ENCODE measurements at places on chromosomes 16 and 17.

GRCh38 chr16:66751303-66751991, at the start of gene DYNC1LI2:
TSS of gene DYNC1LI2 (minus strand) at chr16:66751609. CDS start at chr16:66751591, 18 bp downstream.
- DNase-seq = peak; percentile 60

GRCh38 chr17:13302419-13302818, 284.6 kb upstream of the ELAC2 start:
- no peak for DNase-seq

- no peak for DNase-seq
Measured at GRCh38 chr16:24054741-24055491, 201.2 kb upstream of the CACNG3 start.

- DNase-seq = no peak
Measured at GRCh38 chr16:68270353-68270752, 6.0 kb downstream of the SLC7A6 start.

GRCh38 chr17:43841282-43841681, 5.7 kb upstream of the CD300LG start:
- DNase-seq = no peak

GRCh38 chr16:68434624-68435210, 13.6 kb downstream of the SMPD3 start:
- no peak for DNase-seq

- DNase-seq = peak; percentile 27
Measured at GRCh38 chr16:26645614-26646013, 421.1 kb upstream of the C16orf82 start.

DNA sequence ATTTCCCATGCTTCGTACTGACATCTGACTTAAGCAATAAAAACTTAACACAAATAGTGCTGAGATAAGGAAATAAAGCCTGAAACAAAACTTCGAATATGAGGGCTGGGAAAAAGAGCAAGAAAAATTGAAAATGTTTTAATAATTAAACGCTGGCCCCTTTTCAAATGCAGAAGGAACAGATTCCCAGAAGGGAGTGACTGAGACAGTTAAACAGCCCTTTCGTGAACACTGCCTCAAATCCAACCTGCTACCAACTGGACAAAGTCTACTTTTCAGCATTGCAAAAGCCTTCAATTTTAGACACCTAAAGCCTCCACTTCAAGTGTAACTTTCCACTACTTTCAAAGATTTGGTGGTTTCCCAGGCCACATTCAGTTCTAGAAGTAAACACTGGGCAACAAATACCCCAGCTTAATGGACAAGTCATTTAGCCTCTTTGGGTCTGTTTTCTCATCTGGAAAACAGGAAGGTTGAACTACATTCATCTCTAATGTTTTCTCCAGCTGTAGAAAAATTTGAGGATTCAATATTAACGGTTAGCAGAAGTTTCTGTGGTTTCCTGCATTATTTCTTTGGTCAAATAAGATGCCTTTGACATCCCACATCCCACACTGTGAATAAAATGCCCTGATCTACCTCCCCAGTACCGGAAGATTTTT, 11.8 kb downstream of the RFFL start:
- DNase-seq = no peak

DNA sequence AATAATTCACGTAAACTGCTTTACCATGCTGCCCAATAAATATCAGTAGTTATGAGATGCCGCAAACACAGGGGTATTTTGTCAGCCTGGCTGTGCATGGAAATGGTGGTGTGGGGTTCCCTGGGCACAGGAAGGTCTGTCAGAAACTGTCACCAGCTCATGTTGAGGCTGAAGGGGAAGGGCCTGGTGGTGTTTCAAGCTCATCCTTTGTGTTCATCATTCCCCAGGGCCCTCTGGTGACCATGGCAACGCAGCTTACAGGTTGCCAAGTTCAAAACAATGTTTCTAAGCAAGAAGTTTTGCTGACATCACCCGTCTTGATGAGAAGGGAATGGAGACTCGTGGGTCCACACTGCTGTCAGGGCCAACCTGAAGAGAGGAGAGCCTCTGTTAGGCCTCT, 348.9 kb upstream of the C16orf82 start:
- DNase-seq = no peak

GRCh38 chr17:48215583-48216139, 108.1 kb downstream of the SNX11 start:
- DNase-seq = no peak

- no peak for DNase-seq
Measured at GRCh38 chr16:9012330-9012729, 48.6 kb upstream of the USP7 start.

- DNase-seq = no peak
Measured at GRCh38 chr17:43456661-43457361, 27.0 kb upstream of the DHX8 start.

GRCh38 chr17:76872874-76873221, 4.6 kb downstream of the MGAT5B start:
- no peak for DNase-seq

DNA sequence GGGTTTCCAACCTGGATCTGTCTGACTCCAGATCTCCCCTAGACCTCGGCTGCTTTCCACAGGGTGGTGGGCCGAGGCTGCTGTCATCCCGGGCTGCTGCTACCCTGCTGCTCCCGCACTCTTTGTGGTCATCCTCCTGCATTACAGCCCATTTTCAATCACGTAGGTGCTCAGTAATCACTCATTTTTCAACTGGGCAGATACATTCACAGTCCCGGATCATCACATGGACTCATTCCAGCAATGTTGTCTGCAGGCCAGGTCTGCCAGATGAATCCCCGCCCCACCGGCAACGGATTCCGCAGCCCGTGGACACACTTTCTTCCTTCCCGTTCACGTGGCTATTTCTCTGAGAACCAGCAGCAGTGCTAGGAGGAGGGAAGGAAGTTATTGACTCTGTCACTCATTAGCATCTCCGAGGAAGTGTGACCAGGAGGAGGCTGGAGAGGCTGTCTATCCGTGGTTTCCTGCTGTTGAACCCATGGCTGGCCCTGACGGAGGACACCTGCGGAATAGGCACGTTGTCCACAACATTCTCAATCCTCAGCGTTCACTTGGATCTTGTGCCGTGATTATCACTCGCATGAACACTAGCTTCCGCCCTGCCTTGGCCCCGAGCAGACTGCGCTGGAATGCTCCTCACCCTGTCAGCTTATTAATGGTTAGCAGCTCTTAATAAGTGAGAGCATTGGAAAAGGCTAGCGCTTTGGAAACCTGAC, 14.7 kb upstream of the ZCCHC14 start:
- no peak for DNase-seq

DNA sequence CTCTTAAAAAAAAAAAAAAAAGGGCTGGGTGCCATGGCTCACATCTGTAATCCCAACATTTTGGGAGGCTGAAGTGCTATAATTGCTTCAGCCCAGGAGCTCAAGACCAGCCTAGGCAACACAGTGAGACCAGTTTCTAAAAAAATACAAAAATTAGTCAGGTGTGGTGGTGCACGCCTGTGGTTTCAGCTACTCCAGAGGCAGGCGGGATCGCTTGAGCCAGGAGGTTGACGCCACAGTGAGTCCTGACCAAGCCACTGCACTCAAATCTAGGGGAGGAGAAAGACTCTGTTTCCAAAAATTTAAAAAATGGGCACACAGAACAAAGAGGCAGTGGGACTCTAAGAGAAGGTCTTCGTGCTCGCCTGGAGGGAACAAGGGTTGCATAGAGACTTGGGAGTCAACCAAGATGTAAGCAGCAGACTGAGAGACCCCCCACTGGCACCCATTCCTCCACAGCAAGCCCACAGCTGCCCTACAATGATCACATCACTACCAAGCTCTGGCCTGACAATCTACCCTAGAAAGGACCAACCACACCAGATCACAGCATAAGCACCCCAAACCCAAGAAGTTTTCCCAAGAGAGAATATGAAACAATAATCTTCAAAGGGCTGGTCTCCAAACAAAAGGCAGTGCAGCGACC, 121.6 kb downstream of the ANKRD11 start:
- DNase-seq = no peak

GRCh38 chr17:34095106-34095505, 160.0 kb upstream of the CCL2 start:
- no peak for DNase-seq

DNA sequence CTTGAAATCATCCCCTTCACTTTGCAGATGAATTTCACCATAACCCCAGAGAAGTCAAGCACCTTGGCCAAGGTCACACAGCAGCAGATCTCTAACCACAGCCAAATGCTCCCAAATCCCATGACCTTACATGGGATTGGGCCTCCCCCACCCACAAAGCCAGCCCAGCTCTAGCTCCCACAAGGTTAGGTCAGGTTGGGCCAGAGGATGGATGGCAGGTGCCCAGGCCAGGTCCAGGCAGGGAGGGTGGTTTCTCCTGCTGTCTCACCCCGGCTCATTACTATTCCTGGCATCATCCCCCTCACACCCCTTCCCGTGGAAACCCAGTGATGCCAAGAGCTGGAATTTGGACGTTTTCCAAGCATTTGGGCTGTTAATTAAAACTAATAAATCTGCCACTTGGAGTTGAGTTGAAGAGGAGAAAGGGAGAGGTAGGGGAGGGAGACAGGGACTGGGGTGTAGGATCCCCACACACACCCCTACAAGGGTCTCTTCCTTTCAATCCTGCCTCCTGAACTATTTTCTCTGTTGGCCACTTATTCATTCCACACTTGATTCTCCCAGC, 181.6 kb downstream of the TMEM132E start:
- DNase-seq = no peak

DNA sequence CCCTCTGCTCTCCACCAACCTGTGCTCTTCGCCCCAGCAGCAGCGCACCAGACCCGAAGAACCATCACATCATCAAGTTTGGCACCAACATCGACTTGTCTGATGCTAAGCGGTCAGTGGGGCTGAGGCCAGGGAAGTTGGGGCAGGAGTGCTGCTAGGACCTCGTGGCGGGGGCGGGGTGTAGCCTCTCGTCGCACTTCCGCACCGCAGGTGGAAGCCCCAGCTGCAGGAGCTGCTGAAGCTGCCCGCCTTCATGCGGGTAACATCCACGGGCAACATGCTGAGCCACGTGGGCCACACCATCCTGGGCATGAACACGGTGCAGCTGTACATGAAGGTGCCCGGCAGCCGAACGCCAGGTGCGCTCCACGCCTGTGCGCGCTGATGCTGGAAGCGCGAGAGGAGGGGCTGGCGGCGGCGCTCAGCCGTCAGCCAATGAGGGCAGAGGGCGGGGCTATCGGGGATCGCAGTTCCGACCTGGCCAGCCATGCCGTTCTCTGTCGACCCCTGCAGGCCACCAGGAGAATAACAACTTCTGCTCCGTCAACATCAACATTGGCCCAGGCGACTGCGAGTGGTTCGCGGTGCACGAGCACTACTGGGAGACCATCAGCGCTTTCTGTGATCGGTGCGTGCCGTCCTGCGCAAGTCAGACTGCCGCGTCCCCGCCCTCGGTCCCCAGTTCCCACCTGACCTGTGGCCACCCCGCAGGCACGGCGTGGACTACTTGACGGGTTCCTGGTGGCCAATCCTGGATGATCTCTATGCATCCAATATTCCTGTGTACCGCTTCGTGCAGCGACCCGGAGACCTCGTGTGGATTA, 3.2 kb upstream of the TMEM88 start:
- DNase-seq = peak; percentile 84

- no peak for DNase-seq
Measured at GRCh38 chr16:2822158-2822495, 5.1 kb downstream of the PRSS21 start.

DNA sequence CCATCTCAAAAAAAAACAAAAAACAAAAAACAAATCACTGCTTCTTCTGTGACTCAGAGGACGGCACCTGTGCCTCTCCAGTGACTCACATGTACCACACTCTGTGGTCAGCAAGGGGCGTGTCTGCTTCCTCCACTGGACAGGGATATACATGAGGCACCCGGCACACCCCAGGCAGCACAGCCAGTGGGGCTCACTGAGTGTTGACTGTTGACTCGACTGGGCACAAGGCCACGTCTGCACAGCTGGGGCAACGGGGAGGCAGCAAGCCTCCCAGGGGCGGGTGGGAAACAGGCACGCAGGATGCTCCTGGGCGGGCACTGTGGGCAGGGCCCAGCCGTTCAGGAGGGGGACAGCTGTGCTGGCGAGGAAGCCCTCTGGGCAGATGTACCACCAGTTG, 64.1 kb downstream of the TIMM22 start:
- no peak for DNase-seq

- no peak for DNase-seq
Measured at GRCh38 chr16:89599451-89599858, 14.0 kb upstream of the DPEP1 start.

DNA sequence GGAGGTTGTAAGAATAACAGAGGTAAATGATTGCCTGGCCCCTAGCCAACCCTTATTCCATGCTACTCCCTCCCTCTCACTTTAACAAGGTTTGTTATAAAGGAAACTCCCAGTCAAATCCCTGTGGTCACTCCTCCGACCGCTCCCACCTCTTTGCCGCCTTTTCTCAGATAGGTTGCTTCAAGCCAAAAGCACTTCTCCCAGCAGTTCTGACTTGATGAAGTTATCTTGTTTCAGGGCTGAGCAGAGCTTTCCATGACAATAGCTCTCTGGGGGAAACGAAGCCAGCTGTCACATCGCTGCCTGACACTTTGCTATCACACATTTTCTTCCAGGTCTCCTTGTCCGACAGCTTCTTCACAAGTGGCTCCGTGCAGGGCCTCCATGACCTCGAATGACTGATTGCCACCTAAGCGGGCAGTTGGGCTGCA, 278.6 kb downstream of the HAPSTR1 start:
- no peak for DNase-seq

DNA sequence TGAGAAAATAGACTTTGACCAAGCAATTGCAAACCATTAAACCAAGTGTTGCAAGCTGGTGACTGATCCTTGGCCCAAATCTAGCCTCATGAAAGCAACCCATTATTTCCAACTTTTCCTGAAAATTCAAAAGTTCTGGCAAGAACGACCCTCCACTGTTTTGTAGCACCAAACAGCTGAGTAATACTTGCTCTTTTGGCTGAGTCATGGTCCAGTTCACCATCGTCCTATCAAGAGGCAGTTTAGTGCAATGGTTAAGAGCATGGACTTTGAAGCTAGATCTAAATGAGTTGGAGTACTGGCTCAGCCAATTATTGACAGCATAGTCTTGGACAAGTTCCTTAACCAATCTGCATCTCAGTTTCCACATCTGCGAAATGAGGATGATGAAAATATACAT, 31.3 kb downstream of the SCNN1G start:
- DNase-seq = no peak

DNA sequence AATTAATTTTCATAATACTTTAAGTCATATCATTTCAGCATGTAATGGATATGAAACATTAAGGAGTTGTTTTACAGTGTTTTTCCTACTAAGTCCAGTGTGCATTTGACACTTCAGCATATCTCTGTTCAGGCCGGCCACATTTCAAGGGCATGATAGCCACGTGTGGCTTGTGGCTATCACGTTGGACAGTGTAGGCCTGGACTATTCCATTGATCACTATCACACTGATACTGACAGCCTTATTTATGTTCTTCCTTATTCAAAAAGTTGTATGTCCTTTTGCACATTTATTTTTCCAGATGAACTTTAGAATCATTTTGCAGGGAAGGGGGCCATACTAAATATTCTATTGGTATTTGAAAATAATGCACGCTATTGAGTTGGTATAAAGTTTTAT, 39.0 kb downstream of the AKAP1 start:
- DNase-seq = no peak

GRCh38 chr16:75491876-75492275, 3.4 kb downstream of the CHST6 start:
- no peak for DNase-seq

All from stimulated activated CD8-positive, alpha-beta memory T cell treated with anti-CD3 and anti-CD28 coated beads, Interleukin-12 subunit alpha, Interleukin-12 subunit beta, amount 100 ng/mL, for 1 hour (primary cell).